Heart right ventricle (tissue), 16 donors: ENCODE measurements at places on chromosomes 13 and 19. TPM values are rescaled to one million over a fixed set of nuclear protein-coding genes. Genes with fewer than 3 reads are reported as not detected.

DNA sequence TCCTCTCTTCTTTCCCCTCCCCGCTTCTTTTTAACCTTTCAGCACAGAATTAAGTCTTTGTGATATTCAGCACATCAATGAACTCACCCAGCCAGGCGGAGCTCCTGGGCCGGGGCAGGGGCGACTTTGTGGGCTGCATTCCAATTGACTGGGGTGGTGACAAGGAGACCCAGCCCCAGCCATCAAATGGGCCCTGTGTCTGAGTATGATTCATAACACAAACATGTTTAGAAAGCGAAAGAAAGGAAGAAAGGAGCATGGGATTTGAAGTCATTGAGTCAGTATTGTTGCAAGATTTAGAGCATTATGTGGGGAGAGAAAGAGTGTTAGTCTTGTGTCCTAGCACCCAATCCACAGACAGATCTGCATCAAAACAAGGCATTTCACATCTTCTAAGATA lies 185.3 kb downstream of the LHFPL6 start:
- no peaks in the 10 kb centered on the region for H3K27me3 ChIP-seq
- no peak for DNase-seq
- H3K4me3 ChIP-seq, result no peak overlapping the region
- H3K36me3 ChIP-seq, result no peaks in the 10 kb centered on the region

DNA sequence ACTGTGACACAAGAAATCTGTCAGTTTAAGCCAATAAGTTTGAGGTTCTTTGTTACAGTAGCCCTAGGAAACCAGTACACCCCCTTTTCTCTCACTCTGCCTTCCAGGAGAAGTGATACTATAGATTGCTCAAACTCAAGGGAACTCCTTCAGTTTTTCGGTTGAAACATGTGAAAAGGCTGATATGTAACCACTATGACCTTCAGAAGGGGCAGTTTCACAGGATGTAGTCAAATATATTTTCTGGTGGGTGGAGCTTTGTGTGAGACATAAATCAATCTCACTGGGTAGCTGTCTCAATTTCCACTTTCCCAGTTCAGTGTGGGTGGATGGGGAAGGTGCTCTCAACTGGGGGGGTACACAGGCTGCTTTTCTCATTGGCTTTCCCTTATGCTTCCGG lies 41.7 kb downstream of the HTR2A start:
- no peak overlapping the region for H3K4me3 ChIP-seq
- no peaks in the 10 kb centered on the region for H3K4me1 ChIP-seq
- no peak overlapping the region for H3K27ac ChIP-seq
- peaks cover 4% of the 10 kb centered on the region for H3K27me3 ChIP-seq

Gene PEAK3
- total RNA-seq, result 0.59 TPM

- H3K4me3 ChIP-seq, result no peak overlapping the region
- no peaks in the 10 kb centered on the region for H3K36me3 ChIP-seq
- H3K4me1 ChIP-seq, result no peaks in the 10 kb centered on the region
- H3K27ac ChIP-seq, result no peak overlapping the region
- peaks cover 9% of the 10 kb centered on the region for H3K27me3 ChIP-seq
These were observed 72.5 kb upstream of the MTIF3 start for GRCh38 chr13:27522847-27523246.
